Fibroblast of skin of scalp (primary cell): ENCODE measurements at places on chromosomes 16 and 17.
A peak's percentile ranks its signal among the peaks of the same experiment; 100 is the strongest.

DNA sequence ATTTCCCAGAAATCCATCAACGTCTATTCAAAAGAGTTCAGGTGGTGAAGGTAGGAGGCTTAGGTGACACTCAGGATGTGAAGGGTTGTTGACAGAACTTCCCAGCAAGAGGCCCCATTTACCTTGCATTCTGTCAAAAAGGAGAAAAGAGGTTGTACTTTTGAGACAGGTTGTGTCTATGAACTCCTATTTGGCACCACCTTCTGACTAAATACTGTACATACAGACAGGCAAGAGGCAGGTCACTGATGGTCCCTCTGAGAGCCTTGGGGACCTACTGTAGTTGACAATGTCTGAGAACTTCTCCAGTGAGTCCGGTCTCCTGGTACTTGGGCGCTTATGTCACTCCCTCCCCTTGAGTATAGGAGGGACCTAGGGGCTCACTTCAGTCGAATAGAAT lies 479.3 kb upstream of the ZFHX3 start:
- DNase-seq, result peak; percentile 4

DNA sequence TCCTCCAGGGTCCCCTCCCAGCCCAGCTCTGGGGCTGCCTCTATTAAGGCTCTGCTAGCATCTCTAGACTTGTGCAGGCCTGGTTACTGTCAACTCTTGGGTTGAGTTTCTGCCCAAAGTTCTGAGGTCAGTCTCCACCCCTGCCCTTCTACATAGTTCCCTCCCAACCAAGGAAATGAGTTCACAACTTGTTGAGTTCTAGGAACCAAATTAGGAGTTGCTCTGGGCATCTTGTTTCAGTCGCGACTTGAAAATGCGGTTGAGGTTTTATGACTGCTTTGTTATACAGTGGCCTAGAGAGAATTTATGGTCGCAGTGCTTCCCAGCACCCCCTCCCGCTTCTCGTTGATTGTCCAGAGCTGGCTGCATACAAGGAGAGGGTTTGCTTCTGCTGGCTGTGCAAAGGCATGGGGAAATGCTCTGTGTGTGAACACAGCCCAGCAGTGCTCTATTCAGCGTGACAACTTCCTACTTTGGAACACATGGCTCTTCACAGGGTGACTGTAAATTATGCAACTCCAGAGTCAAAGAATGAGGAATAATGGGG lies 20.2 kb downstream of the GNAO1 start:
- DNase-seq, result peak; percentile 9

- DNase-seq, result peak; percentile 15
These were observed 12.7 kb downstream of the SLC35B1 start for GRCh38 chr17:49694847-49695697.

- DNase-seq, result no peak
These were observed 47.4 kb downstream of the CEP95 start for GRCh38 chr17:64554028-64554637.

DNA sequence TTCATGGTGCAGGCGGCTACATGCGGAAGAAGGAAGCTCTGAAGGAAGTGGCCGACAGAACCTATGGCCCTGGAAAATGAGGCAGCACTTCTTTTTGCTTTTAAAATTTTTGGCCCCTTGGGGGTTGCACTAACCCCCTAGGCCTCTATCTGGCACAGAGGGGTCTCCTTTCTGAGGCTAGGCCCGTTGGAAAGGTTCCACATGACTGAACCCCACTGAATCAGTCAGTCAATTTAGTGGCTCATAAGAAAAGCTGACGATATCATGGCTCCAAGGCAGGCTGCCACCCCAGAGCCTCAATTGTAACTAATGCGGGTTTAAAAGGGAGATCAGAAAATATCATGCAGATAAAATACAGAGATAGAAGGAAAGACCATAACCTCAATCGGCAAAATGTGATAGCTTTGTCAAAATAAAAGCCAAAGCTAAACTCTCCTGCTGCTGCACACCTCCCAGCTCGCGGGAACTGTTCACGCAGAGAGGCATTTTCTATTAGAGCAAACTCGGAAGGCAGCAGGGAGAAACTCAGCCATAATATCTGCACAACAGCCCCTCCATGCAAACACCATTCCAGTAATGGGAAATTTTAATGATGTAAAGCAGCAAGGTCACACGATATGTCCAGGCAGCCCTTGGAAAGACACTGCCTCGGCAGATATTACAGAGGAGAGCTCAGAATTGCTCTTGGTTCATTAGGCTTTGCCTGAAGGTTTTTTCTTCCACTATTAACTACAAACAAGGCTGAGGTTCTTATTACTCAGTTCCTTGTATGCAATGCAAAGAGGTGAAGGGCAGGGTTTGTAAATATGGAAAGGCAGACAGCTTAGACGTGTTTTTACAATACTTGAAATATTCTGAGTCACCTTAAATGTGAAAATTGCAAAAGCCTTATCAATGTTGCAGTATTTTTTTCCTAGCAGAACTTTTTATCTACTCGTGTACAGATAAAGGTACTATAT lies 200.4 kb upstream of the PMFBP1 start:
- DNase-seq, result no peak

GRCh38 chr16:15605839-15606517 lies 37.0 kb downstream of the MARF1 start:
- no peak for DNase-seq

GRCh38 chr17:55157165-55157564 lies 107.6 kb upstream of the HLF start:
- peak; percentile 10 for DNase-seq

GRCh38 chr17:73568934-73569333 lies 75.3 kb downstream of the SDK2 start:
- no peak for DNase-seq

DNA sequence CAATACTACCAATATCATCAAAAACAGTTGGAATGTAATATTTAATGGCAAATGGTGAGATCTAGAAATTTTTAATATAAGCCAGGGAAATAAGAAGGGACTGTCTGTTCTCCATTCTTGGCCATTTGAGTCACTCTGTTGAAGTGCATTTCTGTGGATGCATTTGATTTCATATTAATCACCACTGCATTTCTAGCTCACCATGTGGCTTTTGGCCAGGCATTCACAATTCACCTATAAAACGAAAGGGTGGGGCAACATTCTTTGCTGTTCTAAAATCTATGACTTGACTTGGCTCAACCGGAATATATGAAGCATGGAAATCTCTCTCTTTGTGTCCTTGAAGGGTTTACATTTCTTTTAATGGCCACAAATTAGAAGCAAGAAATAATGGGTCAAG lies 483.0 kb downstream of the SLC39A11 start:
- peak; percentile 54 for DNase-seq

GRCh38 chr17:12318571-12319266 lies 298.0 kb downstream of the MAP2K4 start:
- DNase-seq, result no peak

- peak; percentile 83 for DNase-seq
These were observed 23.1 kb downstream of the STAT5A start for GRCh38 chr17:42311240-42312034.

- no peak for DNase-seq
These were observed 13.9 kb downstream of the GPR142 start for GRCh38 chr17:74380959-74381808.

GRCh38 chr17:67606896-67607604 lies 110.7 kb upstream of the NOL11 start:
- DNase-seq, result no peak

DNA sequence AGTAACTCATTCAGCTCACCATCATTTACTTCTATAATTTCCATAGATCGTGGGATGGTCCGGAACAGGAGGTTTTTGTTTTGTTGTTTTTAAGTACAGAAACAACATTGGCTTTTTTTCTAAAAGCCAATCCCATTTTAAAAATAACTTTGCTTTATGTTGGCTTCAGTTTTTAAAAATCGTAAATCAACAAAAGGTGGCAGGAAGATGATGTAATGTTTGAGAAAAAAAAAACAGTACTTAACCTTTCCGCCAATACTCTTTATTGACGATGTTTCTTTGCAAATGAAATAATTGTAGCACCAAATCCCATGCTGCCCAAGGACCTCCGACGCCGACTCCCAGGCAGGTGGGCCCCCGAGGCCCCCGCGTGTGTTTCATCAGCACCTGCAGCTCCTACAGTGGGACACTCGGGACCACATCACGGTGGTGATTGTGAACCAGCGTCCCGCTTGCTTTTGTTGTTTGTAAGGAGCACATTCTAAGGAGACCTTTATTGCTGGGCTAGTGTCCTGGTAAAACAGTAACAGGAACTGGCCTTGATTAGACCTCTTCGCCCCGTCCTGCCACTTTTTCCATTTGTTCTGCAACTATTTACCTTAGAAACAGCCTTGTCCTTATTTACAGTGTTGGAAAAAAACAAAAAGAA lies 140.2 kb upstream of the CHMP6 start:
- no peak for DNase-seq

- no peak for DNase-seq
These were observed 1062.7 kb upstream of the EEF2KMT start for GRCh38 chr16:6160303-6160702.

DNA sequence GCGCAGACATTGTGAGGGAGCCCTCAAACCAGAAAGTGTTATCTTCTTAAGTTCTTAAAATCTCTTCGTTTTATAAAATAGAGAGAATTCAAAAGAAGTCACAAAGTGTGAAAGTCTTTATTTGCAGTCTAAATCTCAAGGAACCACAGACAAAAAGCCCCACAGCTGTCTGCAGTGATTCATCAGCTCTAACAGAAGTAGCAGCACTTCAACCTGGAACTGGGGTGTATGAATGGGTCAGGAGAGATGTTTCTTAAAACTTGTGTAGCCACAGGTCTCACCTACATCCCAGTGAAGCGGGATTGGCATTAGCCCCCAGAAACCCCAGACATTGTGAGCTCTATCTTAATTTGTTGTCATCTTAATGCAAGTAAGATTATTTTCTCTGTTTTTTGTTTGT lies 61.1 kb downstream of the CDYL2 start:
- DNase-seq, result no peak

DNA sequence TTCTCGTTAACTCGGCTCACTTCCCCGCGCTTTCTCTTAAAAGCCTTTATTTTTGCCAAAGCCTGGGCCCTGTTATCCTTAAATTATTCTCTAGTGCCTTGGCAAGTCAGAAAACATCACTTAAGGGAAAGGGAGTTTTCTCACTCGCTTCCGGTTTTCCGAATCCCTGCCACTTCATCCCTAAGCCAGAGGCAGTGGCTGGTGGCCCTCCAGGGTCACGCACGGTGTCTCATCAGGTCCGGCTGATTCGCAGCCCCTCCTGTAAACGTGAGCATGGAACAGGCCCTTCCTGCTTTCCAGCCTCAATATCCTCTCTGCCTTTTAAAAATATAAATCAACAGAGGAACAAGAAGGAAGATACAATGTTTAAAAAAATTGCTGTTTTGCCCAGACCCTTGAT lies 142.5 kb upstream of the CHMP6 start:
- no peak for DNase-seq

GRCh38 chr16:11596572-11597226 lies 10.0 kb upstream of the LITAF start:
- no peak for DNase-seq

DNA sequence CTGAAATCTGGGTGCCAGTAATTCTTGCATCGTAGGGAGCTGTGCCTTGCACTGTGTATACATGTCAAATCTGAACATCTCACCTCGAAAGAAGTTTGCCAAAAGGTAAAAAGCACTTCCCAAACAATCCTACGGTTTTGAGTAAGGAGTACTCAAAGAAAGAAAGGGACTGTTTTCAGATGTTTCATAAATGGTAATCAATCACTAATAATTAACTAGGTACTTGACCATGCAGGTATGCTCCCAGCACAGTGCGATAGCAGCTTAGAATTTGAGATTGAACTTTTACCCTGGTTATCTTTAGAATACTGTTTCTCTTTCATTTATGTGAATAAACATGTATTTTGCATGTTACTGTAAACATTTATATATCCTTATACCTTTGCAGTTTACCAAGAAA lies 39.0 kb downstream of the PRKCA start:
- no peak for DNase-seq

- DNase-seq, result no peak
These were observed 635 bp downstream of the WNK4 start for GRCh38 chr17:42780851-42781638.

- DNase-seq, result no peak
These were observed 28.0 kb upstream of the ABCA9 start for GRCh38 chr17:69088643-69089200.

- no peak for DNase-seq
These were observed 12.7 kb downstream of the TMEM11 start for GRCh38 chr17:21201298-21201595.

DNA sequence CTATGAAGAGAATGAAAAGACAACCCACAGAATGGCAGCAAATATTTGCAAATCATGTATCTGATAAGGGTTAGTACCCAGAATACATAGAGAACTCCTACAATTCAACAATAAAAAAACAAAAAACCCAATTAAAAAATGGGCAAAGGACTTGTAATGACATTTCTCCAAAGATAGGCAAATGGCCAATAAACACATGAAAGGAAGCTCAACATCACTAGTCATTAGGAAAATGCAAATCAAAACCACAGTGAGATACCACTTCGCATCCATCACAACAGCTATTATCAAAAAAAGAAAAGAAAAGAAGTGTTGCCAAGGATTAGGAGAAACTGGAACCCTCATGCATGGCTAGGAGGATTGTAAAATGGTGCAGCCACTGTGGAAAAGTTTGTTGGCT lies 45.1 kb upstream of the ARL6IP1 start:
- no peak for DNase-seq

DNA sequence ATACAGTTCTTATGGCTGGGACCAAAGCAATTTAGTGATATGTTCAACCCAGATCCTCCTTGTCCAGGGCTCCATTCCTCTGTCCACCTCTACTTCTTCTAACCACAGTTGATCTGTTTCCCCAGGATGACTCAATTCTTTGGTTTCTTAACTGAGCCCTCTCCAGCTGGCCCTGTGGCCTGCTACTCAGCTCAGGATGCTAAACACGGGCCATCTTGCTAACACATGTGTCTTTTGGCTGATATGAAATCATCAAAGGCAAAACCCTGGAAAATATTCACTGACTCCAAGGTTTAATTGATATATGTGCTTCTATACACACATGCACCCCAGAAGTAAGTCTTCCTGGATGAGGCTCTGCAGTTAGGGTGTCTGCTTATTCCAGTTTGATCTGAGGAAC lies 43.8 kb downstream of the SHISA6 start:
- no peak for DNase-seq

GRCh38 chr17:57999496-58000017 lies 7.5 kb downstream of the SRSF1 start:
- peak; percentile 72 for DNase-seq

- no peak for DNase-seq
These were observed 87.0 kb downstream of the GNAO1 start for GRCh38 chr16:56278196-56278855.
